NCI-H1694 treated with DMSO at 0.1 percent for 48 hours (cell line): ENCODE measurements at places on chromosomes 12 and 14.

GRCh38 chr12:70080566-70080965 is 162.7 kb upstream of the CNOT2 start:
- DNase-seq = no peak

DNA sequence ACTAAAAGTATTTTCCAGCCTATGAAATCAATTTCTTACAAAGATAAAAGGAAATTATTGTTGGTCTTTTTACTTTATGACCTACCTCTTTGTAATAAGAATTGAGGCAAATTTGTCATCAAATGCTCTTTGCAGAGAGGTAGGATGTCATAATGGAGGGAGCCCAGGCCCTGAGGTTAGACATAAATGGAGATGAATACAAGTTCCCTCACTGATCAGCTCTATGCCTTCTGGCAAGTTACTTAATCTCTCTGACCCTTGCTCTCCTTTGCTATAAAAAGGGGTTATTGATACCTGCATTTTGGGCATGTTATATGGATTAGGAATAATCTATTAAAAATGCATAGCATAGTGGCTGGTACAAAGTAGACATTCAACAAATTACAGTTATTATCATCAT is 146.9 kb upstream of the KRR1 start:
- DNase-seq = no peak

DNA sequence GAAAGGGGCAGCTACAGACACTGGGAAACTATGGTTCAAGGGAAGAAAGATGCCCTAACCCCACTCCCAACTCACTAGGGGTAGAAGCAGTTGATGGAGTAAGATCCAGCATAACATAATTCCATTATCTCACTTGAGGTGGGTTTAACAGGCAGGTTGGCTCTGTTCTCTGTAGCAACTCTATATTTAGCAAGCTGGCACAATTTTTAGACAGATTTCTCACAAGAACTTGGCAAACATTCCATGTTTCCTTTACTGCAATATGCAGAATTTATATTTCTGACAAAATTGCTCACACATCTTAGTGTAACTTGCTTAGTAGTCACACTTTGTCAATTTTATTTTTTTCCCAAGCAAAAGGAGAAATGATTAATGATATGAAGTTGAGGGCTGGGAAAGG is 475.4 kb downstream of the RMST start:
- DNase-seq = no peak

DNA sequence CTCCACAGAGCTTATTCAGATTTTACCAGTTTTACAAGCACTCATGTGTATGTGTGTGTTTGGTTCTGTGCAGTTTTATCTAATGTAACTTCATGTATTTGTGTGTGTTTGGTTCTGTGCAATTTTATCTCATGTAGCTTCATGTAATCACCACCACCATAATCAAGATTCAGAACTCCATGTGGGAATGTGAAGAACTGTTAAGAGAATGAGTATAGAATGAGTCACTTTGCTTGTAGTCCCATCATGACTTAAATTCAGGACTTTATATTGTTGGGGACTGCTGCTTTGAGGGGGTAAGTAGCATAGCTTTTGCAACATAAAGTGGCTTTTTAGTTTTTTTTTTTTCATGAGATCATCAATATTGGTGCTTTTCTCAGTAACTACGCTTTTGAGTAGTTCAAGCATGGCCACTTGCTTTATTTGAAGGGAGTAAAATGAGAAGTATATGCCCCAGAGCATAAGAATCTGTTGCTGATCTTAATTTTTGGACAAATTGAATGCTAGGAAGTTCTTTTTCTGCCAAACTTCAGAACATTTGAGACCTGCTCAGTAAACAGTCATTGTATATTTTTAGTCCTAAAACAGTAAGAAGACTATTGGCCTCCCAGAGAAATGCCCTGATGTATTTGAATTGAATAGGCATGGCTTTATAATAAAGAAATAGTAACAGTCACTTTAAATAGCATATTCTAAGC is 28.8 kb downstream of the PROX2 start:
- no peak for DNase-seq

DNA sequence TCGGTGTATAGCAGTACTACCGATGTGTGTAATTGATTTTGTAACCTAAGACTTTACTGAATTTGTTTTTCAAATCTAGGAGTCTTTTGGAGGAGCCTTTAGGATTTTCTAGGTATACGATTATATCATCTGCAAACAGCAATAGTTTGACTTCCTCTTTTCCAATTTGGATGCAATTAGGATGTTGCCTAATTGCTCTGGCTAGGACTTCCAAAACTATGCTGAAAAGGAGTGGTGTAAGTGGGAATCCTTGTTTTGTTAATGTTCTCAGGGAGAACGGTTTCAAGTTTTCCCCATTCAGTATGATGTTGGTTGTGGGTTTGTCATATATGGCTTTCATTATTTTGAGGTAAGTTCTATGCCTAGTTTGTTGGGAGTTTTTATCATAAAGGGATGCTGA is 171.6 kb upstream of the PDE3A start:
- no peak for DNase-seq

DNA sequence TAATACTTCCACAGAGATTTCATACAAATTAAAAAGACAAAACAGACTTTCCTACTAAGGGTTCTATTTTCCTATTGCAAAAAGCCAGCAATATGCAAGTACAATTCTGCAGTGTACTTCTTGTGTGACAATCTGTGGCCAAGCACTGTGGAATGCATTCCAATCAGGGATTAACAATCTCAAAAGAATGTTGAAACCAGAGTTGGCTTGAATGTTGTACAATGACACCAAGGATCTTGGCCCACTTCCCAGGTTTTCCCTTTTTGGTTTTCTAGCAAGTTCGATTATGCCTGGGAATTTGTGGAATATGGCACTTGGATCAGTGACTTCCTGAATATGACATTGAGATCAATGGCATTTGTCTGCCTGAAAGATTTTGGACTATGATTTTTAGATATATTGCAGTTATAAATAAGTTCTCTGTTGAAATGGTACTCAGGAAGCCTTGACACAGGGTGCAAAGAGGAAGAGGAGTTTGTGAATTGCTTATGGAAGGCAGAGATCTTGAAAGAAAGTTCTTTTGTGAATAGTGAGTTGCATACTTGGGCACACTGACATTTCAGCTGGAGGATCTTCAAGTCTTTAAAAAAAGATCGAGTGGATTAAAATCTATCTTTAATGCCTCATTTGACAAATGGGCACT is 81.4 kb upstream of the FERMT2 start:
- DNase-seq = no peak

DNA sequence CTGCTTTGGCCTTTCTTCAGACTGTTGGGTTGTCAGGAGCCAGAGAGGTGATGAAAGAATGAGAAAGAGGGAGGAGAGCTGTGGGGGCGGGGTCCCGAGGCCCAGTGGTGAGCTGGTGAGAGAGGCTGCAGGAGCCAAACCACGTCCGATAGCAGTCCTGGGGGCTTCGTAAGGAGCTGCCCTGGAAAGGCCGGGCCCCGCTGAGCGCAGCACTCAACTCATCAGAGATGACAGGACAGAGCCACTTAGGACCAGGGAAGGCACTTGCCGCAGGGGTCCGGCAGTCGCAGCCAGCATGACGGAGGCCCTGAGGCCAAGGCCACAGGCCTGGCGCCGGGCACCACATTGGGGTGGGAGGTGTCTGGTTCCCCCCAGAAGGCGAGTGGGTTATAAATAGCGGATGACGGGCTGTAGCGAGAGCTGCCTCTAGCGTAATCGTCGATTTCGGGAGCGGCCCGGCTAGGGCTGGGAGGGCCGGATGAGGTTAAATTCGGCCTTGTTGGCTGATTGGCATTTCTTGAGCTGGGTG is 179.0 kb downstream of the TSPAN9 start:
- no peak for DNase-seq

DNA sequence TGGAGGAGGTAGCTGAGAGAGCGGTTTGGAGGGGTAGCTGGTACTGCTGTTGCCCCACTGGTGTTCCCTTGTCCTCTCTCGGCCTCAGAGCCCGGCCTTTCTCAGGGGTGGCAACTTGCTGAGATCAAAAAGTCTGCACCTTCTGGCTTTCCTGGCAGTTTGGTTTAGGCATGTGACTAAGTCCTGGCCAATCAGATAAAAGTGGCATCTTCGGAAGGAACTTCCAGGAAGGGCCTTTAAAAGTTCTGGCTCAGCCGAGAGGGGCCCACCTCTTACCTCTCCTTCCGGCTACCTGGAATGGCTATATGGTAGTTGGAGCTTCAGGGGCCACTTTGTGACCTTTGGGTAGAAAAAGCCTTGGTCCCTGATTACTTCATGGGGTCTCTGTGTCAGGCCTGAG is 152.6 kb downstream of the GLT1D1 start:
- no peak for DNase-seq

- peak; percentile 99 for DNase-seq
These were observed 85.8 kb upstream of the BCAT1 start for GRCh38 chr12:25034676-25035075.

- no peak for DNase-seq
These were observed 105.2 kb downstream of the MED13L start for GRCh38 chr12:116172224-116172849.

GRCh38 chr12:111084158-111084557 is 163.8 kb upstream of the MYL2 start:
- no peak for DNase-seq

- no peak for DNase-seq
These were observed 3.7 kb downstream of the USP44 start for GRCh38 chr12:95547522-95548055.

DNA sequence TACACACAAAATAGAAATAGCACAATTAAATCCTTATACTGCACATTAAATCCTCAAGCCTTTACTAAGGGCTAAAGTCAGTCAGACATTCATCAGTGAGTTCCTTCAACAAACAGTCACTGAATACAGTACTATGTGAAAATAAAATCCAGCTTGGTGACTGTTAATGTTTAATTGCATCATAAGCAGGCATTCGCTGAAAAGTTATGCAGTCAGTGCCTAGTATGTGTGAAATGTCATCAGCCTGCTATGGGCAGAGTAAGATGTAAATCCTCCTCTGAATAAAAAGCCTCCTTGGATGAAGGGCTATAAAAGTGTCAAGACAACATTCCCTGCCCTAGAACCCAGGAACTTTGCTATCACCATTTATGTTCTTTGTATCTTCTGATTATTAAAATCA is 116.4 kb downstream of the PRICKLE1 start:
- no peak for DNase-seq

GRCh38 chr14:36510078-36510799 is 9.8 kb downstream of the NKX2-1 start:
- no peak for DNase-seq

GRCh38 chr12:15854916-15855315 is 27.3 kb upstream of the STRAP start:
- DNase-seq = no peak

GRCh38 chr12:79296871-79297270 is 393.9 kb downstream of the PAWR start:
- DNase-seq = peak; percentile 24

- no peak for DNase-seq
These were observed 88.9 kb downstream of the TXNDC16 start for GRCh38 chr14:52463375-52463774.

GRCh38 chr12:75877763-75878621 is 153.6 kb downstream of the PHLDA1 start:
- peak; percentile 58 for DNase-seq

DNA sequence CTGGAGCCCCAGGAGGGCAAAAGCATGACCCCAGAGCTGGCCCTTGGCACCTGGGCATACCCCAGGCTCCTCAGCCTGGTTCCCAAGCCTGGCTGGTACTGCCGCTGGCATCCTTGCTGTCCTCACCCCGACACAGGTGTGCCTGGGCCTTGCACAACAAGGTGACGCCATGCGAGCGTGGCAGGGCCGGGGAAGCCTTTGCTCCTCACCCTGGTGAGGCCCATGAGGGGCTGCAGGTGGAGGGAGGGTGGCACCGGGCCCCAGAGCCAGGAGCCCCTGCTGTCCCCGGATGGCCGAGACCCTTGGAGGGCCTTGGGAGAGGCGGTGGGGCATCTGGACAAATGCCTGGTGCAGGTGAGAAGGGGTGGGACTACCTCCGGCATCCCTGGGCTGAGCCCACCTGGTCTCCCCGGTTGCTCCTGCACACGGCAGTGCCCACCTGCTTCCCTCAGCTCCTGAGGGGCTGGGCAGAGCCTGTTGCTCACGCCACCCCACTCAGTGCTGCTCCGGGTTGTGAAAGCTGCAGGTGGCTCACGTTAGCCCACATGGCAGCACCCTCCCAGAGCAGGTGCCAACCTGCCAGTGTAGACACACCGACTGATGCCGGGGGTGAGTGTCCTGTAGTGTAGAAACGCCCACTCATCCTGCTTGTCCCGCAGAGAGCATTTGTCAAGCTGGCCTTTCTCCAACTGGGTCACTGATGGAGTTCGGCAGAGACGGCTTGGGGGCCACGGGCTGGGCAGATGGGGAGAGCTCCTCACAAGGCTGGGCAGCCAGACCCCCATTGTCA is 24.6 kb upstream of the KIF26A start:
- DNase-seq = no peak

DNA sequence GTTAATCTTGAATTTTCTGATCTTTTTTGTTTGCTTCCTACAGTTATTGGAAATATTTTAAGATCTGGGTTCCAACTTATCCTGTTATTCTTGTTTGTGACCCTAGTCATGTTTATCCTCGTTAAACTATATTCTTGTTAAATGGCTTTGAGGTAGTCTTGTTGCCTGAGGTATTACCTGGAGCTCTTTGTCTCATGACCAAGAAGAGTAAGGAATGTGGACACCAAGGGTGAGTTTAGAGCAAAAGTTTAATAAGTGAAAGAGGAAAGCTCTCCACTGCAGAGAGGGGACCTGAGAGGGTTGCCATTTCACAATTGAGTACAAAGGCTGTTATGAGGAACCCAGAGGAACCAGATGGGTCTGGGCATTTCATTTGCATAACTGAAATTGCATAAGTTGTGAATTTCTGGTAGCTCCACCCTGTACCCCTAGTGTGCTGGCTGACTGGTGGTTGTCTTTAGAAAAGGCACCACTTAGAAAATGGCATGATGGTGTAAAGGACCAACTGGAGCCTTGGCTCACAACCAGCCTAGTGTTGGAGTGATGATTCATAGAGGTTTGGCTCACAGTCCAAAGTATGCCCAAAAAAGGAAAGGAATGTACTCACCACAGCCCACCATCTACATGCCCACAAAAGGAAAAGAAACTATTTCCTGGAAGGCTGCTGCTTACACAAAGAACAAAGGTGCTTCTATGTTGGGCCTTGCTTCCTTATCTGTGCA is 36.7 kb upstream of the RESF1 start:
- no peak for DNase-seq

GRCh38 chr14:24463017-24463883 is 20.7 kb upstream of the SDR39U1 start:
- no peak for DNase-seq
